ENCODE measurements at places on chromosomes 2 and 18.

GRCh38 chr18:9950289-9951016 is 36.6 kb downstream of the VAPA start:
- no peak for DNase-seq

DNA sequence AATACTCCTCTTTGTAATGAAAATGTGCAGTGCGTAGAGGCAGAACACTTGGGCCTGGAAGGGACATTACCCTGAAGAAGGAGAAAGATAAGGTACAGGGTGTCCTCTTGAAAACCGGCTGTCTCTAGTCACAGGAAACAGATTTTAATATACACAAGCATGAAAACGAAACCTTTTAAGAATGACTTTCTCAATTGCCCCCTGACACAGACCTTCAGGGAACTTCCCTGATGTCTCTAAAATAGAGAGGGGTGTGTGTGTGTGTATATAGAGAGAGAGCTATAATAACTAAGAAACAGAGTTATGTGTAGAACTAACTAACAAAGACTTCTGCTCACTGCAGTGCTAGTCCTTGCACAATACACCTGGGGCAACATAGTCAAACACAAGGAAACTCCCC is 780.0 kb downstream of the CNTNAP5 start:
- DNase-seq, result no peak

DNA sequence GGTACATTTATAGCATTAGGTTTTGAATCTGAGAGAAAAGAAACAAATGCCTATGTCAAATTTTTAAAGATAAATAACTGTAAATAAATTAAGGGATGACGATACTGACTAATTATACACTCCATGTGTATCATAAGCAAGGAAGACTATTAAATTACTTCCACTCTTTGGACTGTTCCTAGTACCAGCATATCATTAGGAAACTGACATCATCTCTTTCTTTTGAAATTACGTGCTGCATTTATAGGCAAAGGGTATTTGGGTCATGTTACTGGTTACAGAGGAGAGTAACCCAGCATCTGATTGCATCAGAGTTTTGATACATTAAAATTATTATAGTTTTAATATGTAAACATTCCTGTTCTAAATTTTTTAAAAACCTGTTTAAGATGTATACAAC is 309.7 kb downstream of the XIRP2 start:
- no peak for DNase-seq

GRCh38 chr18:26429535-26430226 is 118.7 kb downstream of the KCTD1 start:
- DNase-seq, result no peak

- DNase-seq, result no peak
Observed at GRCh38 chr2:156891609-156892008, 365.9 kb upstream of the GALNT5 start.

Data from activated CD4-positive, alpha-beta T cell treated with anti-CD3 and anti-CD28 coated beads, Interleukin-2, amount 50 U/mL, for 4 hours (primary cell).